ENCODE measurements at places on chromosomes 5 and 9.

- no peak for DNase-seq
These were observed 205.1 kb downstream of the SNCAIP start for GRCh38 chr5:122517091-122517490.

DNA sequence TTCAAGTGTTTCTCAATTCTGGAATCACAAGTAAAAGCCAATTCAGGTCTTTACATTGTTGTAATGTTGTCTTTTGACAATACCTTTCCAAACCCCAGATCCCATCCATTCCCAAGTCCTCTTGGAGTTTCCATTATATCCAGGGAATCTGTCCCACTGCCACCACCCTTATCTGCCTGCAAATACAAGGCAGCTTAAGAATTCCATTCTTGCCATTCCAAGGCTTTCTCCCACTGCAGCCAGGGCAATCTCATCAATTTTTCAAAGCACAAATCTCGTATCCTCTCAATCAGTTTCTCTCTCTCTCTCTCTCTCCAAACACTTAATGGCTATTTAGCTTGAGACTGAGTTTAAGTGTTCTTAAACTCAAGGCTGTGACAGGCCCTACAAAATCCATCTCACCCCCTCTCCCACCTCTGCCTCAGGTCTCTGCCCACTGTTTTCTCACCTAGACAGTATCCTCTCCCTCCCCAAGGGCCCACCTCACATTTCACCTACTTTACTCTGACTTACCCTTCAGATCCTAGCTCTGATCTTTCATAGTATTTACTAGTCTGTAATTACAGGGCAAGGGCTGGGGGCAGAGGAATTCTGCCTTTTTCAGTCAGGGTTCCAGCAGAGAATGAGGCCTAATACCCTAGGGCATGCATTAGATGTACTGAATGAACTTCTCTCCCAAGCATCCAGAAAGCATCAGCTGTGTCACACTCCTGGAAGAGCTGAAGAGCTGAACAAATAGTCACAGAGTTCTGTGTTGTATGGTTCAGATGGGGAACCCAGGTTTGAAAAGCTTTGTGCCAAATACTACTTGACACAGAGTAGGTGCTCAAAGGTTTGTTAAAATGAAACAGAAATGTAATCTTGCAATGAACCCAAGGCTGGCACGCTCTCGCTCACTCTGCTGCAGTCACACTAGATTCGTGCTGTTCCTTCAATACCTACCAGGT, 46.0 kb downstream of the RAPGEF1 start:
- no peak for DNase-seq

GRCh38 chr9:76092572-76092971, 202.1 kb downstream of the PCSK5 start:
- DNase-seq: no peak

DNA sequence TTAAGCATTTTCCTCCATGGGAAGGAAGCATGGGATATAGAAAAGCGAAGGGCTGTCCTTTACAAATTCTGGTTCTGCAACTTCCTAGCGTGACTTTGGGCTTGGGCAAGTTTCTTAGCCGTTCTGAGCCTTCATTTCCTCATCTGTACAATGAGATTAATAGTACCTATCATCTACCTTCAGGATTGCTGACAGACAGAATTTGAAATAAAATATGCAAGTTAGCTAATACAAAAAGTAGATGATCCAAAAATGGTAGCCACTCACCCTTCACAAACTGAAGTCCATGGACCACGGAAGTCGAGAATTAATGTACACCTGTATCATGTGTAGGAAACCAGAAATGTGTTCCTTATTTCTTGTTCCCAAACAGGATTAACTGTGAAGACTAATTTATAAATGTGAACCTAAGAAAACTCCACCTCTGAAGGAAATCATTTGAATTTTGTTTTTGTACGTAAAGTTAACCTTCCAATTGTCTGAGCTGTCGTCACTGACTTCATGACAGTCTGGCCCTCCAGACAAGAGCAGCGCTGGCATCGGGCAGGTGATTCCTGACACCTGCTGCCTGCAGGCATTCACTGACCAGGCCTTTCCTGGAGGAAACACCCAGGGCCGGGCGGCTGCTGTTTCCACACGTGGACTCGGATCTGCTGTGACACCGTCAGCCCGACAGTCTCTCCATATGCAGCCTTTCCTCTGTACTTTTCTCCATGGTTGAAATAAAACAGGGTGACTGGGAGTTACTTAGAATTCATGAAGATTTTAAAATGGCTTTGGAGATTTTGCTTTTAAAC, 63.4 kb downstream of the PSMB7 start:
- no peak for DNase-seq

- DNase-seq: no peak
These were observed 14.4 kb upstream of the ORM1 start for GRCh38 chr9:114308361-114308950.

GRCh38 chr5:109750463-109750862, 60.7 kb downstream of the MAN2A1 start:
- DNase-seq: no peak

- DNase-seq: no peak
These were observed at the start of gene VLDLR for GRCh38 chr9:2621722-2622460. Gene VLDLR, plus strand, starts transcription at chr9:2621787. Its CDS starts 403 bp downstream, at chr9:2622190.

DNA sequence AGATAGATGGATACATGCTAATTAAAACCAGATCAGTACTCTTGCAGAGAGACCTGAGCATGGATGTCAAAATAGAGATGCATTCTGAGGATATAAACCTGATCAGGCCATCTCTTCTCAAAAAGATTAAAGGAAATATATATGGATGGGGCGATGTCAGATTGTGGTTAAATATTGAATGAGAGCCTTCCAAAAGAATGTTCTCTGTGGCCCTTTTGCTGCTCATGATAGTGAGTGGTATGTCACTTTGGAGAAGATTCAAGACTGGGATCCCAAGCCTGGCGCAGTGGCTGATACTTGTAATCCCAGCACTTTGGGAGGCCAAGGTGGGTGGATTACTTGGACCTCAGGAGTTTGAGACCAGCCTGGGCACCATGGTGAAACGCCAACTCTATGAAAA, 20.5 kb downstream of the ZNF131 start:
- no peak for DNase-seq

GRCh38 chr5:80995908-80996307, 35.7 kb downstream of the RASGRF2 start:
- no peak for DNase-seq

GRCh38 chr5:140992828-140993227, 26.6 kb downstream of the PCDHAC2 start:
- no peak for DNase-seq

DNA sequence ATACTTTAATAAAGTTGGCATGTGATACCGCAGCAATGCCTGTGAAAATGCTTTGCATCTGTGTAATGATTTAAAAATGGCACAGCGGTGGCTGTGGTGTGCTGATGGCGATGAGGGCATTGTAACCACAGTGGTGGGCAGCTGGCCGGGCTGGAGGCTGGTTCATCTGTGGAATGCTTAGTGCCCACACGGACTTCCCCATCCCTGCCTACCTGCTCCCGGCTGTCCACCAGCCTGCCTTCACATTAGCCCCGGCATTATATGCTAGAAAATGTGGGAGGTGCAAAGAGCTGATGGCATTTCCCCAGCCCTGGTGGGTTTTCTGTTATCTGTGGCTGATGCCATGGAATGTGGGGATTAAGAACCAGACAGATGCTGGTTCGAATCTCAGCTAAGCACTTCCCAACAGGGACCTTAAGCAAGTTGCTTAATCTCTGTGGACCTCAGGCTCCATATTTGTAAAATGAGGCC, 2.9 kb upstream of the NDST1 start:
- no peak for DNase-seq

DNA sequence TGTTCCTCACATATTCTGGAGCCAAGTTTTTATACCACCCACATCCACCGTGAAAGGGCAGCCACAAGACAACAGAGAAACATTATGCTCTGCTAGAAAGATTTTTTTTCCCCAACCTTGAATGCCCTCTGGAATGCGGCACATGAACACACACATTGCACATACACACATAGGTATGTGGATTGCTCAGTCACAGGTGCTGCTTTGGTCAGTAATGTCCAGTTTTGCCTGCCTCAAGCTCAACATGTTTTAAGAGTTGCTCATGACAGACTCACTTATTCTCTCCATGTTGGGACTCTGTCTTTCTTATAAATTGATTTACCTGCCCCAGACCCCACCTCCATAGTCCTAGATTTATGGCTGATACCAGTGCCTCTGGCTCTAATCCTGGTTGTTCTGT, 138.0 kb upstream of the ASTN2 start:
- DNase-seq: no peak

GRCh38 chr9:98399950-98400683, 144.7 kb upstream of the TBC1D2 start:
- no peak for DNase-seq

DNA sequence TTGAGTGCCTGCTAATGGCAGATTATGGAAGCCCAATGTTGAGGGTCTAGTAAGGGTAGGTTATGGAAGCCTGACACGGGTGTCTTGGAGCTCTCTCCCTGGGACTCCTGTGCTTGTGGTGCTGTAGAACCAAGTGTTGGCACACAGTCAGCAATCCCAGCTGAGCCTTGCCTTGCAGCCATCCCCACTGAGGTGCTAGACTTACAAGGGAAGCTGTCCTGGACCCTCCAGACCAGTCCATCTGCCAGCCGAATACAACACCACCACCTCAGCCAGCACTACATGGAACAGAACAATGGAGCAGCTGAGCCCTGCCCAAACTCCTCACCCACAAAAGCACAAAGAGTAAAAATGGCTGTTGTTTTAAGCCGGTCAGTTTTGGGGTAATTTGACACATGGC, 90.5 kb upstream of the DNAH5 start:
- DNase-seq: no peak

DNA sequence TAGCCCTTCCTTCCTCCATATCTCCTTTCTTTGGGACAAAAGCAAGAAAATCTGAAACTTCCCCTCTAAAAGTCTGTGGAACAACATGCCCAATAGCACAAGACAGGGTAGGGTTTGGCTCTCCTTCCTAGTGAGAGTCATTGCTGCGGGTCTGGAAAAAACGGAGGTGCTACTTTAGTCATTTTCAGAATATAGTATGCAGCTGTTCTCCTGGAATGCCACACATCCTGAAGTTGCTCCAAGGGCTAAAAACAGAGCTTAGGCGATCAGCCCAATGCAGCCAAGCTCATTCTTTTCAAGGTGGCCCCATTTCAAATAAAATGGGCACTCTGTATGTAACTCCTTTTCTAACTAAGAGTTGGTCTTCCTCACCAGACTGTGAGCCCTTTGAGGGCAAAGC, 39.5 kb upstream of the MYOT start:
- no peak for DNase-seq

DNA sequence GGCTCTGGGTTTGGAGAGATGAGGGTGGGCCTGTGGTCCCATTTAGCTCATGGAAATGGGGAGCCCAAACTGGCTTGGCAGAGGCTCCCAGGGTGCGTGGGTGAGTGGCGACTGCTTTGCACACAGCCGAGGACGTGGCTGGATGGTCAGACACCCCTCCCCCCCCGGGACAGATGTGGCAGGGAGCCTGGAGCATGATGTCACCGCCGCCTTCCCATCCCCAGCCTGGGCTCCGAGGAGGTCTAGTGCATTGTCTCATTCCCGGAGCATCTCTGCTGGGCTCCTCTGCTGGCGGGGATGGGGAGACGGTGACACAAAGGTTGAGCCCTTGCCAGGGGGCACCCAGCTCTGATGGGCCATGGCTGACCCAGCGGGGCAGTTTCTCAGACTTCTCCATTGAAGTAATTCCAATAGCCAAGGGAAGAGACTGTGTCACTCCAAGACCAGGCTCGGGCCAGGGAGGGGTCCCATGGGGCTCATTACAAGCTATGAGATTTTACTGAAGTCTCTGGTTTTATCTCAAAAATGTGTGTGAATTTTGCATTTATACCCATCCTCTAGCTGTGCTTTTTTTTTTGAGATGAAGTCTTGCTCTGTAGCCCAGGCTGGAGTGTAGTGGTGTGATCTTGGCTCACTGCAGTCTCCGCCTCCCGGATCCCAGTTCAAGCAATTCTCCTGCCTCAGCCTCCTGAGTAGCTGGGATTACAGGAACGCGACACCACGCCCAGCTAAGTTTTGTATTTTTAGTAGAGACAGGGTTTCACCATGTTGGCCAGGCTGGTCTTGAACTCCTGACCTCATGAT, 36.1 kb downstream of the HMCN2 start:
- no peak for DNase-seq

All from HCT116 (cell line).